ENCODE measurements at places on chromosomes 2 and 18. TPM values are rescaled to one million over a fixed set of nuclear protein-coding genes. Genes with fewer than 3 reads are reported as not detected.

Gene CDH2
- 89.2 TPM for total RNA-seq

Gene CRACDL
- total RNA-seq: not detected

- peak; percentile 95 for DNase-seq
These were observed 50.1 kb downstream of the GREB1 start for GRCh38 chr2:11583840-11584524.

GRCh38 chr2:136137982-136138381 is 20.0 kb upstream of the CXCR4 start:
- DNase-seq: no peak

DNA sequence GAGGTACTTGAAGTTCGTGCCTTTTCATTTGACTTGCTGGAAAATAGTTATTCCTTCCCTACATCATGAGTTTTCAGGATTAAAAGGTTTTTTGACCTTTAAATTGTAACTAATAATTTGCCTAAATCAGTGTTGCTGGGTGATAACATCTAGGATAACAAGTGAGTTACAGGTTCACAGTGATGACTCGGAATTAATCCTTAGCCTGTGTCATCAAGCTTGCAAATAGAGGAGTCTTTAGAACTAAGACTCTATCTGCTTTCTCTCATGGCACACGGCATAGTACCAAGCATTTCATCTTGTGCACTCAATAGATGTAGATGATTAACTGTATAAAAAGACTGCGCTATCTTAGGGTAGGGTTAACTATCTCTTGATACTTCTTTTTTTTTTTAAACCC is 79.5 kb downstream of the CAMKMT start:
- no peak for DNase-seq

Gene TMEM247
- 0.32 TPM for total RNA-seq

DNA sequence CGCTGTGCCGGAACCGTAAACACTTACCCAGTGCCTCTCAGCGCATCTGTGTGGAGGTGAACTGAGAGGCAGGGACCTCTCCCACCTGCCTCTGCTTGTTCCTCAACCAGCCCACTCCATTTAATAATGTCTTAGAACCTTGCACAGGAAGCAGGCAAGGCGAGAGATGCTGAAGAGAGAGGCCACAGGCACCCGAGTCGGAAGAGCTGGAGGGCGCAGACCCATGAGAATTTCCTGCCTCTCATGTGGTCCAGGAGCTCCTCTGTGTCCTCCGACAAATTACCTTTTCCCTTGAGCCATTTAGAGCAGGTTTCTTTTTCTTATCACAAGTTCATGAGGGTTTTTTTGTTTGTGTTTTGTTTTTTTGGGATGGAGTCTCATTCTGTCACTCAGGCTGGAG is 4.9 kb upstream of the RFX8 start:
- DNase-seq: no peak

Gene SCN7A
- total RNA-seq: 0.32 TPM

DNA sequence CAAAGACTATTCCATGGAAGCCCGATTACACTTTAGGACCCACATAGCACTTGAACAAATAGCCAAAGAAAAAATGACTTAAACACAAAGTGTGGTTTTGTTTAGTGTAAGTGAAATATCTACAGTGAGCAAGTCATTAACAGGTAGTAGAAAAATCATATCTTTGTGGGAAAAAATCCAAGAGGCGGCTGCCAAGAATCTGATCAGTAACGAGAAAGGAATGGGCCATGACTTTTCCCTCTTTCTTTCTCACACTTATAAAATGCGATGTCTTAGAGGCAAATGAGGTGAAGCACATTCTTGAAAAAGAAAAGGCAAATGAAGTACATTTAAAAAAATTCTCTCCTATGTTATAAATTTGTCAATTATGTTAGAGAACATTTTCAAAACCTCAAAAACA is 12.9 kb upstream of the GEMIN6 start:
- peak; percentile 32 for DNase-seq

GRCh38 chr2:48362515-48362914 is 167.4 kb upstream of the STON1 start:
- DNase-seq: no peak

GRCh38 chr2:150403457-150403856 is 84.0 kb downstream of the RND3 start:
- peak; percentile 43 for DNase-seq

- no peak for DNase-seq
These were observed 31.4 kb downstream of the DIS3L2 start for GRCh38 chr2:231992888-231993287.

Gene IL1F10
- total RNA-seq: not detected

DNA sequence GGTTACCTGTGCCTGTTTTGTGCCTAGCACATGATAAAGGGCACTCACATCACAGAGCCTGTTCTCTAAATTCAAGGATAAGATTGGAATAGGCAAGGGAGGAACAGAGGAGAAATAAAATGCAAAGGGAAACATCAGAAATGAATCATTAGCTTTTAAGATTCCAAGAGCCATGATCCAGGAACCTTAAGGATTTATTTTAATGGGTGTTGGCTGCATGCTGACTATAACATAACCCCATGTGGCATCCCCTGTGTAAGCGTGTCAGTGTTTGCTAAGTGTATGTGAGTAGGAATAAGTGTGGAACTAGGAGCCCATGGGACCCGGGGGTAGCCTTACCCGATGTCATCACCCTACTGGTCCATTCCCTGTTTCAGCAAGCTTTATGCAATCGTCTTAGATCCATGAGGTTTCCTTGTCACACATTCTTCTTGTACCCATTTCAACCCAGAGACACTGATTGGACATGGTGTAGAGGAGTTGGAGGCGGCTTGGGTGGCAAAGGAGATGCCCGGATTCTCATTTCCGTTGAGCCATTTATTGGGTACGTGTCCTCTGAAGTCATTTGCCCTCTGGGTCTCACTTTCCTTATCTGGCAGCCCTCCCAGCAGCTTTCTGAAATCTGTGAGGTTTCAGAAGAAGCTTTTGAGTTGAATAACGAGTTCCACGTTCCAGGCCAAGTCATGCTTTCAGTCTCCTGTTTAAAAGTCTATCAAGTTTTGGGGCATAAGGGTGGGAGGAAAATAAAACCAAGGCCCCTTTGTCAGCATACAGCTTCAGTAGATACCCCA is 117.0 kb downstream of the MGAT5 start:
- DNase-seq: peak; percentile 65

DNA sequence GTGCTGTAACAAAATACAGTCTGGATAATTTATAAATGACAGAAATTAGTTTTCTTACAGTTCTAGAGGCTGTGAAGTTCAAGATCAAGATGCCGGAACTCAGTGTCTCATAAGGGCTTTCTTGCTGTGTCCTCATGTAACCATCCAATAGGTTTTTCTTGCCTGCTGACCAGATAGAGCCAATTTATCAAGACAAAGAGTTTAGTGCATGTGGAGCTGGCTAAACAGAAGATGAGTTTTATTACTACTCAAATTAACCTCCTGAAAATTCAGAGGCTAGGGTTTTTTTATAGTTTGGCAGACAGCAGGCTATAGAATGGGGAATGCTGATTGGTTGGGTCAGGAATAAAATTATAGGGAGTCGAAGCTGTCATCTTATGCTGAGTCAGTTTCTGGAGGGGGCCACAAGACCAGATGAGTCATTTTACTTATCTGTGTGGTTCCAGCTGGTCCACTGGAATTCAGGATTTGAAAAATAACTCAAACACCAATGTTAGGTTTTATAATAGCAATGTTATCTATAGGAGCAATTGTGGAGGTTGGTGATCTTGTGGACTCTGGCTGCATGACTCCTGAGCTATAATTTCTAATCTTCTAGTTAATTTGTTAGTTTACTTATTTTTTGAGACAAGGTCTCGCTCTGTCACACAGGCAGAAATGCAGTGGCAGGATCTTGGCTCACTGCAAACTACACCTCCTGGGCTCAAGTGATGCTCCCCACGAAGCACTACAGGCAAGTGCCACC is 3.2 kb upstream of the PDK1 start:
- peak; percentile 89 for DNase-seq

- DNase-seq: no peak
These were observed 64.6 kb downstream of the ZC3H6 start for GRCh38 chr2:112339986-112340385.

DNA sequence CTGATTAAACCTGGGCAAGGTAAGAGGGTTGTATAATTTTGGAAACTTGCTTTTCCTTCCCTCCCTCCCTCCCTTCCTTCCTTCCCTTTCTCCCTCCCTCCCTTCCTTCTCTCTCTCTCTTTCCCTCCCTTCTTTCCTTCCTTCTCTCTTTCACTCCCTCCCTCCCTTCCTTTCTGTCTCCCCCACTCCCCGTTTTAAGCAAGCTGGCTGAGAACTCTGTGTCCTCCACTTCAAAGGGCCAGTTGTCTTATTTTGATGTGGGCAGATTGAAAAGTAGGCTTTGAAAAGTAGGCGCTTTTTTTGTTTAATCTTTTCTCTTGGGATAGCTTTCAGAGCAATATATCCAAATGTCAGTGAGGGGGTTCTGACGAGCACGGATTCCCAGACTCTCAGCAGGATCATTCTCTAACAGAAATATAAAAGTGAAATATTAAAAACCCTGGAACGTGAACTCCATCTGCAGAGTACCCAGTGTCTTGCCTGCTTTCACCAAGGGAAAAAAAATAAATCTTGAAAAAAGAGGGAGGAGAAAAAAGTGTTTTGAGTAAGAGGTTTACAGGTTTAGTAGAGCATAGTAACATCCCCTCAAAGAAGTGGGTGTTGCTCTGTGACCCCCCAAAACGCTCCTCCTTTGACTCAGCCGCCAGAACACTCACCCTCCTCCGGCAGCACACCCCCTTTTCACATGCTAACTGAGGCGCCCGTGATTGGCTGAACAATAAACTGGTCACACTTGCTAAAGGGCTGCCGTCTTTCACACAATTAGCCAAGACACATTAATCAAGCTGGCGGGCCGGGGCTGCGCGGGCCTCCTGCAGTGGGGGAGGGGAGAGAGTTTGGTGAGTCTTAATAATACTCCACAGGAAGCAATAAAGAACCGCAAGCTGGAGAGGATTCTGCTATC is 52.2 kb downstream of the CDK15 start:
- peak; percentile 90 for DNase-seq

DNA sequence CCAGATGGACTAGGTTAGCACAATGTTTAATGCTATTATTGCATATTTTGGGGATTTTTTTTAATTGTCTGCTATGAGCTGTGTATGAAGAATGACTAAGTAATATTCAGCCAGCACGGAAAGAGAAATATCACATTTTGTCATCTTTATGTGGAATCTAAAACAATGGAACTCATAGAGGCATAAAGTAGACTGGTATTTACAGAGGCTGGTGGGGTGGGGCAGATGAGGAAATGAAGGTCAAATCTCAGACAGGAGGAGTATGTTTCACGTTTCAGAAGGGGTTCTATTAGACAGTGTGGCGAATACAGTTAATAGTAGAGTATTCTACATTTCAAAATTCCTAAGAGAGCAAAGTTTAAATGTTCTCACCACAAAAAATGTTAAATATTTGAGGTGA is 4.7 kb downstream of the CDH19 start:
- DNase-seq: no peak

Gene PFN4
- total RNA-seq: 0.64 TPM

- peak; percentile 55 for DNase-seq
These were observed 36.3 kb upstream of the SLC8A1 start for GRCh38 chr2:40488101-40488601.

- no peak for DNase-seq
These were observed 189.8 kb downstream of the SNTG2 start for GRCh38 chr2:1140389-1141003.

- no peak for DNase-seq
These were observed 8.4 kb downstream of the PTMA start for GRCh38 chr2:231716666-231717280.

Gene SLC4A5
- under 0.01 TPM for total RNA-seq

DNA sequence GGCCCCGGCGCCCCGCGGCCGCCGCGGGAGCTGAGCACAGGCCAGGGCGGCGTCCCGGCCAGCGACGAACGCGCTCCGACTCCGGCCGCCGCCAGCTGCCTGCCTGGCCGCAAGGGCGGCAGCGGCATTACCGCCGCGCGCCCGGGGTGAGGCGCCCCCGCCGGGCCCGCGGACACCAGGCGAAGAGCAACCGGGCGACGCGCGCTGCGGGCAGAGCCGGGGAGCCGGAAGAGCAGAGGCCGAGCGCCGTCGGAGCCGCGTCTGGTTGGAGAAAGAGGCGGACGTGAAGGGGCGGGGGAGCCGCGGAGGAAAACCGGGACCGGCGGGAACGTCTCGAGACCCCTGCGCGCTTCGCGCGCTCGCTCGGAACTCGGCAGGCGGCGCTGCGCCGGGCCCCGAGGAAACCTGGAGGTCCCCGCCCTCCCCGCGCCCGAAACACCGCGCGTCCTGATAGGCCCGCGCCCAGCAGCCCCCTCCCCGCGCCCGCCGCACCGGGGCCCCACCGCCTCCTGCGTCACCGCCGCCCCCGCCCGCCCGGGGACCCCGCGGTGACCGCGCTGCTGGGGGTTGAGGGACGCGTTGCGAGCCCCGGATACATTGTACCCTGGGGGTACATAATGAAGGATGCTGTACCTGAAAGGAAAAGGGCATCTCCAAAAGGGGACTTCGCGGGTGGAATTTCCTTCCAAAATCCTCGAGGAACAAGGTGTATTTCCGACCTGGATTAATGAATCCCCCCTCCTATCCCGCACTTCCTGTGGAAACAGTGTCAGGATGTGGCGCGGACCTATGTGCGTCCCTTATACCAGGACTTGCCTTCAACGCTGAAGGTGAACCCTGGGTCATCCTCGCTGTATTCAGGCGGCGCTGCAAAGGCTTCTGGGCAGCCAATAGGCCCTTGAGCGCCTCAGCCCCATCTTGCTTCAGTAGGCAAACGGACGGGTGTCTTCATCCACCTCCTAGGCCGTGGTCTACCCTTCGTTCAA is 1.0 kb upstream of the B4GALT6 start:
- DNase-seq: peak; percentile 86

DNA sequence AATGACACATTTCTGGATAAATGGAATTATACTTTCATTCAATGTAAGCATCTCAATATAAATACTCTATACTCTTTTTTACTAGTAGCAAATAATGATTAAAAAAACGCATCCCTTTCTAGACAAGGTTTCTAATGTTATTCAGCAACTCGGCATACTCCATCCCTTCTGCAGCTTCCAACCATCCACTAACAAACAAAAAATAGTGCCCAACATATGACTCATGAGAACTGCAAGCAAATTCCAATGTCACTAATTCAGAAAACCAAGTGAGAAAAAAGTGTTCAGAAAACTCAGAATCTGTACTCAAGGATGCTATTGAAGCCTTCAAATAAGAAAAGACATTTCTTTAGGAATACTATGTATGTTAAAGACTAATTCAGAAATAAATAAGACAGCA is 140.0 kb downstream of the BAZ2B start:
- no peak for DNase-seq

Gene TNFRSF11A
- total RNA-seq: under 0.01 TPM

GRCh38 chr18:79818631-79819030 is 20.9 kb downstream of the KCNG2 start:
- no peak for DNase-seq

- peak; percentile 42 for DNase-seq
These were observed 28.0 kb upstream of the LTBP1 start for GRCh38 chr2:32918774-32919173.

- DNase-seq: no peak
These were observed 48.8 kb downstream of the RABL2A start for GRCh38 chr2:113675875-113676274.

Gene ALPI
- not detected for total RNA-seq

DNA sequence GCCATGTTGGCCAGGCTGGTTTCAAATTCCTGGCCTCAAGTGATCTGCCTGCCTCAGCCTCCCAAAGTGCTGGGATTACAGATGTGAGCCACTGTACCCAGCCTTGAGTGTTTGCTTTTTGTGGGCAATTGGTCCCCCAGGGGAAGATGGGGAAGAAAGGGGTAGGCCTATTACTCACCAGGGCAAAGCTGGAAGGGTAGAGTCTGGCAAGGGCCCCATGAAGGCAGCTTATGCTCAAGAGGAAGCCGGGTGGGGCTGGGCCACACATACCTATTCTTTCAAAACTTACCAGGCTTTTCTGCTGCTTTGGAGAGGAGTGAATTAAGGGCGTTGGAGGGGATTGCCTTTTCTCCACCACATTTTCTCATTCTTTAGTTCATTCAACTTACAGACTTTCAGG is 24.5 kb upstream of the CD28 start:
- DNase-seq: no peak
